ENCODE measurements at places on chromosomes 7 and 10.

DNA sequence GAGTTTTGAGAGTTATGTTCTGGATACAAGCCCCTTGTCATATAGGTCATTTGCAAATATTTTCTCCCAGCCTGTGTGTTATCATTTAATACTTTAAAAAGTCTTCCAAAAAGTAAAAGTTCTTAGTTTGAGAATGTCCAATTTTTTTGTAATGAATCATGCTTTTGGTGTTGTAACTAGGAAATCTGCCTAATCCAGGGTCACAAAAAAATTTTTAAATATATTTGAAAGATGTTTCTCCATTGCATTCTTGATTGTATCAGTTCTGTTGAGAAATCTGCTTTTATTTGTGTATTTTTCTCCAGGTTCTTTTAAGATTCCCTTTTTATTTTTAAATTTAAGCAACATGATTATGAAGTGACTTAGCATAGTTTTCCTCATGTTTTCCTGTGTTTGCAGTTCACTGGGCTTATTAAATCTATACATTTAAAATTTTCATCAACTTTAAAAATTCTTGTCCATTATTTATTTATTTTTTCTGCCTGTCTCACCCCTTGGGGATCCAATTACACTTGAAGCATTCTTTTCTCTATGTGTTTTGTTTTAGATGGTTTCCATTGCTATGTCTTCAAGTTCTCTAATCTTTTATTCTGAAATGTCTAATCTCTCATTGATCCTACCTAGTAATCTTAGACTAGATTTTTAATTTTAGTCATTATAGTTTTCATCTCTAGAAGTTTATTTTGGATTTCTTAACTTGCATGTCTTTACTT, 47.0 kb downstream of the CCDC71L start:
- DNase-seq: peak; percentile 22

GRCh38 chr10:113283189-113283588, 269.7 kb upstream of the HABP2 start:
- peak; percentile 12 for DNase-seq

DNA sequence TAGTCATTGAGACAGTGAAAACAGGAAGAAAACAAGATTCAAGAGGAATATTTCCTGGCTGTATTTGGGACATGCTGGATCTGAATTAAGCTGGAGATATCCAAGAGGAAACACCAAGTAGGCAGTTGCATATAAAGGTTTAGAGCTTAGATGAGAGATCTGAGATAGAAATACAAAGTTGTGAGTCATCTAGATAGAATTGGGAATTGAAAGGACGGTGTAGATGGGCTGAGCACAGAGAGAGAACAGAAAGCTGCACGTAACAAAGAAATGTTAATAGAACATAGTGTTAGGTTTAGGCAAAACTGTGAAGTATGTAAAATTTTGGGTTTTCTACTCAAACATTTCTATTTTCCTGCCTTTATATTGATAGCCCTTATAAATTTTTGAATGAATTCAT, 218.5 kb upstream of the TMEM196 start:
- DNase-seq: peak; percentile 14

DNA sequence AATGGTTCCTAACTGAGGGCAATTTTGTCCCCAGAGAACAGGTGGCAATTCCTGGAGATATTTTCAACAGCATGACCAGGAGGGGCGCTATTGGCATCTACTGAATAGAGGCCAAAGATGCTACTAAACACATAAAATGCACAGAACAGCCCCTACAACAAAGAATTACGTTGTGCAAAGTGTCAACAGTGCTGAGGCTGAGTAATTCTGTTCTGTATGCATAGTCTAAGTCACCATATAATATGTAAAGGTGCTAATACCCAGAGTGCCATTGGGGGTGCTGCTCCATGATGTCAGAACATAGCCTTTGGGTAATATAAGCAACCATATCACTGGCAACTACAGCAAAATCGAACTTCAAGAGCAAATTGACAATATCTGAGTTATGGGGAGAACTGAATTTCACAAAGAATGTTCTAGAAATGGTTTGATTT, 213.3 kb upstream of the PHYHIPL start:
- DNase-seq: peak; percentile 27

GRCh38 chr10:63106111-63106755, 26.9 kb upstream of the NRBF2 start:
- peak; percentile 74 for DNase-seq

GRCh38 chr10:88467835-88468485, 115.2 kb downstream of the RNLS start:
- DNase-seq: peak; percentile 18
